D721Med (cell line): ENCODE measurements at places on chromosomes 3 and 15.

GRCh38 chr3:36524560-36524959 lies 144.3 kb downstream of the STAC start:
- DNase-seq: no peak

DNA sequence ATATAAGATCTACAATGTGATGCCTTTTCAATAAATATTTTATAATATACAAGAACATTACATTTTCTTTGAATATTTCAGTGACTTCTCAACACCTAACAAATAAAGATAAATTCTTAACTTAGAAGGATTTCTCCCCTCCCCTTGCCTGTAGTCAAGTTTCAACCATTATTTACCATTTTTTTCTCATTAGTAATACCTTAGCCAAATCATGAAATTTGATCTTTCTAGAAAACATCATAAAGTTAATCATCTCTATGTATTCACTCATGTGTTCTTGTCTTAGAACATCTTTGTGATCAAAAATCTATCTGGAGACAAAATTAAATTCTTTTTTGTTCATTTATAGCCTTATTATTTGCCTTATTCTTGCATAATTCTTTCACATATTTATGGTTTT lies 1201.8 kb upstream of the EPHA6 start:
- DNase-seq: no peak

- no peak for DNase-seq
Observed at GRCh38 chr3:62956411-62956810, 81.2 kb upstream of the CADPS start.

- DNase-seq: no peak
Observed at GRCh38 chr3:45644791-45645201, 44.4 kb upstream of the SACM1L start.

- DNase-seq: no peak
Observed at GRCh38 chr3:195201295-195201694, 69.7 kb downstream of the XXYLT1 start.

GRCh38 chr3:13621381-13622221 lies 72.7 kb downstream of the FBLN2 start:
- DNase-seq: no peak

DNA sequence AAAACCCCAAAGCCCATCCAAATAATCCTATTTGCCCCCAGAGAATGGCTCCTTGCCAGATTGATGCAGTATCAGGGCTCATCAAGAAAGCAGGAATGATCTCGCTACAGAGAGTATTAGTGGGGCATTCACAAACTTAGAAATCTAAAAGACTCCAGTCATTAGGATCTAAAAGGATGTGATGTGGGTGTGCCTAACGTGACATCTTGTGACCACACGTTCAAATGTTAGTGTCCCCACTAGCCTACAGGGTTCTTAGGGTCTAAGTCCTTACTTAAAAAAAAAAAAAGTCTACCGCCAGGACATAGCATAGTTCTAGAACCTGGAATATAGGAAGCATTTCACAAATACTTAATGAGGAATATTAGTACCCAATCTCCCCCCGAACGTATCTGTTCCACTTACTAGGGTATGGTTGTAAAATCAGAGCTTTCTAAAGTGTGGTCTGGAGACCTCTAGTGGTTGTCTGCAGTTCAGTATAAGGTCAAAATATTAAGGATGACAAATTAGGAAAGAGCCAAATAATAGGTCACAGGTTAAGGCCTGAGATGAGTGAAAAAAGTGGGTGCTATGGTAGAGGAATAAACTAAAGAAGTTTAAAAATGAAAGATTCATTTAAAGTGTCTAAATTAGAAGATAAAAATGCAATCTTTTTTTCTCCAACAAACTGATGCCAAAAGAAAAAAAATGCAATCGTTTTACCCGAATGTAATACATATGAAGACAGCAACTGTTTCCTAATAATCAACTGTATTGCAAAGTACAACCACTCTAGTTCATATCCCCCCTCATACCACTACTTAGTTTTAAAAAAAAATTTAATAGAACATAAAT lies 4.2 kb upstream of the CHRM5 start:
- no peak for DNase-seq

DNA sequence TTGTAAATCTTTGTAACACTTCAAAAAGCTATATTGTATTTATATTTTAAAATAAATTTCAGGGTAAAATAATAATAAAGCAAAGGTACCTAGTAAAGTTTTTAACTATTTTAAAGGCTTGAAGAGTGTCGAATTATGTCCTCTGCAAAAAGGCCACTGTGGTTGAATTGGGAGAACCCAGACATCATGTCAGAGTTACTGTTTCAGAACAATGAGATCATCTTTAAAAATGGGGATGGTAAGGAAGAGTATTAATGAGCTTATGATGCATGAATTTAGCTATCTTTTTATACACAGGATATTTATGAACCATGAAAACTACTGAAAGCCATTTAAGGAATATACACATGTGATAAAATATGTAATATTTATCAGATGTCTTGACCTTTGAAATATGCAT lies 26.3 kb downstream of the KCNMB3 start:
- no peak for DNase-seq

DNA sequence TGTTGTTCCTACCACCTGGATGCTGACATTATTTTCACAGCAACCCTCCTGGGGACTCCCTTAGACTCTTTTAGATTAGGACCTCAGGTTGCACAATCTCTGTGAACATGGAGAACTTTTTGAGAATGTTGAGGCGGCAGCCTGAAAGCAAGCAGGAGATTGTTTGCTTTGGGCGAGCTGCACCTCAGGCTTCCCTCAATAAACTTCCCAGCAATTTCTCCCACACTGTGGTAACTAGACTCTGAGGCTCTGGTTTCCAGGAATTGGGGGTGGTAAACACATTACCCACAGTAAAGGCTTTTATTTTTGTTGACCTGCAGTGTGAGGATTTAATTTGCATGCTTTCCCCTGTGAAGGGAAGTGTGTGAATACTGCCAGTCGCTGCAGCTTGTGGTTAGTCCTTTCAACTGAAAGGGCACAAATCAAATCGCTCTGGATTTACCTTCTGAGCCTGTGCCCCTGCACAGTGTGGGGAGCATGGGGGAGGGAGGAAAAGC lies 35.2 kb upstream of the SIAH2 start:
- DNase-seq: no peak

GRCh38 chr15:58555162-58556027 lies 123.6 kb downstream of the LIPC start:
- no peak for DNase-seq

DNA sequence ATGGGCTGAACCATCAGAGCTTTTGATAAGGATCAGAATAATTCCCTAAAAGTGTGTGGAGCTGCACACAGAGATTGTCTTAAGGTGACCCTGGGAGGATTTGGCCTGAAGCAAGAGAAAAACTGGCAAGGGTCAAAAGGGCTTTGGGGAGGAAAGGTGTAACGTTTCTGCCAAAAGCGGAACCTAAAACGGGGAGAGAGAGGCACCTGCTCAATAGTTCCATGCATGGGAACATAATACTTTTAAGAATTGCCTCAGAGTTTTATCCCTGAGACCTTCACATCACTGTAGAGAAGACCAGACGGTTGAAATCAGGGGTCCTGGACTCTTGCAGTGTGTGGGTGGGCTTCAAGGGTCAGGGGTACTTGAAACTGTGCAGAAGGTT lies 5.9 kb downstream of the ZNF710 start:
- no peak for DNase-seq

- DNase-seq: no peak
Observed at GRCh38 chr15:92878593-92879053, 21.5 kb upstream of the CHD2 start.

- no peak for DNase-seq
Observed at GRCh38 chr3:11770477-11771391, 76.0 kb downstream of the TAMM41 start.

DNA sequence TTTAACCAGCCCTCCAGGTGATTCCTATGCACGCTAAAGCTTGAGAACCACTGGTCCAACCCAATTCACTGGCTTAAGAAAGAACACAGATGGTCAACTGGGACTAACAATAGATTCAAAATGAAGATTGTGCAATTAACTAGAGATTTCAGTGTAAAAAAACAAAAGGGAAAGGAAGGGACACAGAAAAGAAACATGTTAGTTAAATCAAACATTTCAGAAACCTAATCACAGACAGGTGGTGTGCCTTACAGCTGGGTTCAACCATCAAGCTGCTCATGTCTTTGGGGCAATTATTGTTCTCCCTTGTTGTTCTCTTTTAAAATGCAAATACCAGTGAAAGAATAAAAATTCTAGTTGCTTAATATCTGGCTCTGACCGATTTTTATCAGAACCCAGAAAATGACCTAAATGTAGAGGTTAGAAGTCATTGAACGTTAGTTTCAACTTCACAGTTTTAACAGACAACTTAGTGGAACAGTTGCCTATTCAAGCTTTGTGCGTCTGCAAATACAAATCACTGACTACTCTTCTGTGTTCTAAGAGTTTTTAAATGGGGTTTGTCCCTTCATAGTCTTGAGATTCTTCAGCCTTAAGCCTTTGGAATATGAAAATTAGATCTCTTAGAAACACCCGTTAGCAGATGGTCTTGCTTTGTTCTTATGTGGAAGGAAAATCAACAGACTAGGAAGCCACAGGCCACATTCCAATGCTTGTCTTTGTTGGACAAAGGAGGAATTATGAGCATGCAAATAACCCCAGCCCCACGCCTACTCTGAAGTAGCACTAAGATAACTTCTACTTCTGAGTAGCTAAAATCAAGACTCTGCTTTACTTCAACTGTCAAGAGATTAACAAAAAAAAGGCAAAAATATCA lies 223.4 kb downstream of the ATP8B4 start:
- no peak for DNase-seq

- DNase-seq: no peak
Observed at GRCh38 chr15:70147778-70148177, 50.1 kb upstream of the TLE3 start.

- no peak for DNase-seq
Observed at GRCh38 chr3:129213238-129213637, 29.5 kb upstream of the CNBP start.

DNA sequence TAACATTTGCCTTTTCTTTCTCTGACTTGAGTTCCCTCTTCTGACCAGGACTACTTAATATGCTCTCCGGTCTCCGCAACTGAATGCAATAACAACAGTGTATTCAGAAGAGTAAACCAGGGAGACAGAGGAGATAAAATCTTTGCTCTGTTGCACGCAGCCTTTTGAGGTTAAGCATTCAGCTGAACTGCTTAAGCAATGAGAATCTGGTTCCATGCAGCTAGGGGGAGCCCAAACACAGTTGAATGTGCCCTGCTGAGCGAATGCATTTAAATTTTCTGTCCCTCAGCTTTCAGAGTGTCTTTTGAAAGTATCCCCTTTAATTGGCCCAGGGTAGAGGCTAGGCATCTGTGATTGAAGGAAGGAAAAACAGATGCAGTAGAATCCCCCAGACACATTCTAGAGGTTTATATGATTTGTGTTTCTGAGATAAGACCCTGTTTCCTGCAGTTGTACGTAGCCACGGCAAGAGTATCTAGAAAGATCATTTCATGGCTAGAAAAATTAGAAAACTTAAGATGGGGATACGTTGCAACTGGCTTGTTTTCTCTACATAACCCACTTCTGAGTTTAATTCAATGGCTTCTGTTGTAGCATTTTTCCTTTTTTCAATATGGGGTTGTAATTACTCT lies 309.6 kb downstream of the TUSC7 start:
- no peak for DNase-seq

- DNase-seq: no peak
Observed at GRCh38 chr3:39166134-39166710, 12.8 kb upstream of the CSRNP1 start.

- no peak for DNase-seq
Observed at GRCh38 chr3:119427669-119428068, 35.7 kb downstream of the TMEM39A start.

DNA sequence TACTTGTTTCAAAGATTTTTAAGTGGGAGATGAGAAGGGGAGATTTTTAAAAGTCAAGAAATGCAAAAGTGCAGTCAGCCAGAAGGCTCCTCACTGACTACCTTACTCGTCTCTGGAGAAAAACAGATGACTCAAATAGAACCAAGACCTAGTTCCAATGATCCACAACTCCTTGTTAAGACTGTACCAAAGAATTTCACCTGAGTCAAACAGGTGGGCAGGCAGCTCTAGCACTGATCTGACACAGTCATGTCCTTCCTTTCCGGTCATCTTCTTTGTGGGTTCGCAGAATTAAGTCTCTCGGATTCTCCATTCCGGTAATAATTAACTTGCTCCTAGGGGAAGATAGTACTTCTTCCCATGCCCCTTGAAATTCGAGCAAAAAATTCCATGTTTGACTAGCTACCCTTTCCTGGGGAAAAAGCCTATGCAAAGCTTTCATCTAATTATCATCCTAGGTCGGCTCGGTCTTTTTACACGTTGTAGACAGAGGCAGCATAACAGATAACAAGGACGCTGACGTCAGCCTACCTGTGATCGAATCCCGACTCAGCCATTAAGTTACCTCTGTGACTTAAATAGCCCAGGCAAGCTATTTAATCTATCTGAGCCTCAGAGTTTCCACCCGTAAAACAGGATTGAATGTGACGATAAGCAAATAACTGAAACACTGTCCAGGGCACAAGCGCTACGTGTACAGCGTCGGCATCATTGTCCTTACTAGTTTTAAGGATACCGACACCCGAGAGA lies 758 bp downstream of the SELENOK start:
- no peak for DNase-seq

- no peak for DNase-seq
Observed at GRCh38 chr3:15269091-15269989, 63.0 kb downstream of the SH3BP5 start.

- no peak for DNase-seq
Observed at GRCh38 chr3:167978071-167978470, 117.7 kb downstream of the GOLIM4 start.
